Kidney epithelial cell (primary cell): ENCODE measurements at places on chromosomes 2 and 18.

GRCh38 chr2:50611351-50611871 lies 420.5 kb downstream of the NRXN1 start:
- no peak for DNase-seq

GRCh38 chr2:64727843-64728463 lies 74.2 kb upstream of the SERTAD2 start:
- no peak for DNase-seq

GRCh38 chr2:202172439-202173211 lies 65.8 kb downstream of the SUMO1 start:
- no peak for DNase-seq

GRCh38 chr18:2716394-2717326 lies 61.1 kb downstream of the SMCHD1 start:
- no peak for DNase-seq

DNA sequence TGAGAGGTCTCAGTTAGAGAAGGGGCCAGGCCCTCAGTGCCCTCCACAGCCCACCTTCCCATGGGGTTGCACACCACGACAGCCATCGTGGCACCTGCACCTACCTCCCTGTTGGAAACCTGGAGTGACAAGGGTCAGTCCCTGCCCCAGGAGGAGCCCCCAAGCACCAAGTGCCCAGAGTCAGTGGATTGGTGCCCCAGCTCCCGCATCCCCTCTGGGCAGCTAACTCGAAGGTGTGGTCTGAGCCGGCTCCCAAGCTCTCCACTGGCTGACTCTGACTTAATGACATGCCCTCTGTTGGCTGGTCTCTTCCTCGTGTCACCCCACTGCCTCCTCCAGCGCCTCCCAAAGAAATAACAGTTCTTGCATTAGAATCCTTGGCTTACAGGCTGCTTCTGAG lies 116.4 kb downstream of the NDUFA10 start:
- DNase-seq: no peak
